ENCODE measurements at places on chromosomes 6 and 20. TPM values are rescaled to one million over a fixed set of nuclear protein-coding genes. Genes with fewer than 3 reads are reported as not detected.

DNA sequence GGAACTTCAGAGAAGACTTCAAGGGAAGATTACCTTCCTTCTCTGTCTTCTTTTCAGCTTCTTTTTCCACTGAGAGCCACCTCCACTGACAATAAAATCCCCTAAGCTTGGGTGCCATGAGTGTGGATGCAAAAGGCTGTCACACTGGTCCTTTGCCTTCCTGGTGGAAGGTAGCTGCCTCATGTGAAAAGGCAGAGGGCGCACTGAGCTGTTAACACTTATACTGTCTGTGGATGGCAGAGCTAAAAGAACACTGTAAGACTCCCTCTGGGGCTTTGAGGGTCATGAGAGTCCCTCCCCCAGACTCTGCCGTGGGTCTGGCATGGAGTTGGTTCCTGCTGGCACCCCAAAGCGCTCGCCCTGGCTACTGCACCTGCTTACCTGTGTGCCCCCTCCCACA, 536.7 kb upstream of the IMPG1 start:
- DNase-seq: no peak
- H3K27ac ChIP-seq: no peak overlapping the region
- no peaks in the 10 kb centered on the region for H3K4me1 ChIP-seq
- no peaks in the 10 kb centered on the region for H3K36me3 ChIP-seq
- no peak overlapping the region for H3K4me3 ChIP-seq
- H3K27me3 ChIP-seq: no peaks in the 10 kb centered on the region

FABP7 gene
- not detected for total RNA-seq

- no peaks in the 10 kb centered on the region for H3K27me3 ChIP-seq
- peaks cover 11% of the 10 kb centered on the region for H3K36me3 ChIP-seq
- H3K4me1 ChIP-seq: no peaks in the 10 kb centered on the region
- peak overlapping the region; percentile 84 for H3K27ac ChIP-seq
Observed at GRCh38 chr20:47274401-47275108, 81.9 kb downstream of the ZMYND8 start.

ADGRF5 gene
- total RNA-seq: 15.0 TPM

GRCh38 chr6:19322691-19323485, 514.3 kb upstream of the ID4 start:
- H3K4me3 ChIP-seq: no peak overlapping the region
- no peaks in the 10 kb centered on the region for H3K4me1 ChIP-seq
- H3K27me3 ChIP-seq: no peaks in the 10 kb centered on the region

DNA sequence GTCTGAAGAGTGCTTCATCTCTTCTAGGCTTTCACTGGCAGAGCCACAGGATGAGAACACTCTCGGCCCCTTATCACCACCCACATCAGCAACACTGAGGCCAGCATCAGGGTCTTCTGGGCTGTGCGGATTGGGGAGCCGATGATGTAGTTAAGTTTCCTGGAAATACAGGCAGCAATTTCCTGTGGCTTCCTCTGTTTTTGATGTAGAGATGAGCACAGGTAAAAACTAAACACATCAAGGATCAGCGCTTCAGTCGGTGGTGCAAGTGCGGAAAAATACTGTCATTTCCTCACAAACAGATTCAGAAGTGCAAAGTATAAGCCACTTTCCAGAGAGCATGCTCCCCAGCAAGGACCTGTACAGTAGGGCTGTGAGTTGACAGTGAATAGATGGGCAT, 62.6 kb downstream of the BACH2 start:
- no peaks in the 10 kb centered on the region for H3K4me1 ChIP-seq
- H3K36me3 ChIP-seq: no peaks in the 10 kb centered on the region
- DNase-seq: no peak

GRCh38 chr20:34842143-34842542, 16.7 kb upstream of the NCOA6 start:
- DNase-seq: no peak
- H3K4me3 ChIP-seq: no peak overlapping the region
- no peaks in the 10 kb centered on the region for H3K27me3 ChIP-seq
- H3K36me3 ChIP-seq: no peaks in the 10 kb centered on the region

DNA sequence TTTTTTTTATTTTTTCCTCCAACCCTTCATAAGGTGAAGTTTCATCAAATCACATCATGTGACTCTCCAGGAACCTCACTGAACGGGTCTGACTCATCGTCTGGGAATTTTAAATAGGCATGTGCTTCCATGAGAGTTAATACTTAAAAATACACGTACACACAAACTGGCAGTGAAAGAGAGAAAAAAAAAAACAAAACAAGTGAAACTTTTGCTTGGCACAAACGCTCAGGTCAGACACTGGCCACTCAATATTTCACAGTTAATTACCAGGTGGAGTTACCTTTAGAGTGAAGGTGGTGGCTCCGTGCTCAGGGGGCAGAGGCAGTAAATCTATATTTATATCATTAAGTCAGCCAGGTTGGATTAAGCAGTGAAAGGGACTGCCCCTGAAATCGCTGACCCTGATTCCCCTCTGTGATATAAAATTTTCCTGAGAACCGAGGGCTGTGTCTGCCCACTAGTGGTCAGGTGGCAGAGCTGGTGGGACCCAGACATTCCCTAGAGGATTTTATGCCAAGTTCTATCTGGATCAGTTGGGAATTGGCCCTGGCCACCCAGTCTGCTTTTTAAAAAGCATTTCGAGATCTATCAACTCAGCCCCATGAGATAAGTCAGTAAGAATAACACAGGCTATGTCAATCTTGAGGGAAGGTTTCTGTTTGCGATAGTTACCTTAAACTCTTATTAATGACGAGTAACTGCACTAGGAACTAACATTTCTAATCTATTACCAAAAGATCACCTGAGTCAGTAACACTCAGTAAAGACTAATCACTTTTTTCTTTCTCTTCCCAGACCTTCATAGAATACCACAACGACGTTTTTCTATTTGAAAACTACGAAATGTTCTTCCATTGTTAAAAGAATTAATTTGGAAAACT, 259.1 kb downstream of the HDGFL1 start:
- no peak overlapping the region for H3K4me3 ChIP-seq
- no peak overlapping the region for H3K27ac ChIP-seq
- H3K27me3 ChIP-seq: no peaks in the 10 kb centered on the region
- H3K4me1 ChIP-seq: peaks cover 16% of the 10 kb centered on the region
- no peaks in the 10 kb centered on the region for H3K36me3 ChIP-seq

PAX1 gene
- total RNA-seq: not detected

CDH4 gene
- total RNA-seq: not detected

DNA sequence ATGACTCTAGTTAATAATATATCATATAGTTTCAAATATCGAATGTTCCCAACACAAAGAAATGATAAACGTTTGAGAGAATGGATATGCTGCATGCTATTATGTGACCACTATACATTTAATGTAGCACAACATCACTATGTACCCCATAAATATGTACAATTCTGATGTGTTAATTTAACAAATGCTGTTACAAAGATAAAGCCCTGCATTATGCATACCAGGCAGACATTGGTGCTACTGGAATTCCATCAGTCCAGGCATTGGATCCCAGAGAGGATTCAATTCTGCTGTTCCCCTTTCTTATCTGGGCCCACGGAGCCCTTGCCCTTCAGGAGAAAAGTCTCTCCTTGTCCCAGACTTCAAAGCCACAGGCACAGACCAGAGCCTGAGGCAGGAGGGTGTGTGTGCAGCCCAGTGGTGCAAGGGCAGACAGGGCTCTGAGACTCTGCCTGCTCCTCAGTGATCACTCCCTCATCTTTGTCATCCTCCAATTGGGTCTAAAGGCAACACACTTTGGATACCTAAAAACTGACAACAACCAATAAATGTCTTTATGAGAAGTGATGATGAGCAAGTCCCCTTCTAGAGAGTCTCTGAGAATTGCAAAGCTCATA, 45.2 kb downstream of the PSMG4 start:
- no peak overlapping the region for H3K4me3 ChIP-seq
- DNase-seq: peak; percentile 29
- H3K27me3 ChIP-seq: no peaks in the 10 kb centered on the region
- H3K27ac ChIP-seq: no peak overlapping the region
- H3K36me3 ChIP-seq: no peaks in the 10 kb centered on the region

Measured in sigmoid colon (tissue), 7 donors.